Type B pancreatic cell (in vitro differentiated cells): ENCODE measurements at places on chromosomes 2 and 18. TPM values are rescaled to one million over a fixed set of nuclear protein-coding genes. Genes with fewer than 3 reads are reported as not detected.

GRCh38 chr2:132937629-132938028 lies 267.6 kb upstream of the LYPD1 start:
- no peaks in the 10 kb centered on the region for H3K4me1 ChIP-seq
- H3K36me3 ChIP-seq, result no peaks in the 10 kb centered on the region
- H3K4me3 ChIP-seq, result no peak overlapping the region
- no peak overlapping the region for H3K27ac ChIP-seq
- peaks cover 5% of the 10 kb centered on the region for H3K27me3 ChIP-seq

The ANKRD36B gene
- 20.9 and 42.1 TPM in 2 replicates for total RNA-seq

- peaks cover 11% of the 10 kb centered on the region for H3K4me1 ChIP-seq
- DNase-seq, result no peak
- H3K4me3 ChIP-seq, result no peak overlapping the region
Measured at GRCh38 chr2:80258341-80258740, 46.2 kb downstream of the LRRTM1 start.

- peaks cover 12% of the 10 kb centered on the region for H3K27me3 ChIP-seq
- no peak overlapping the region for H3K4me3 ChIP-seq
Measured at GRCh38 chr2:56749152-56749752, 565.5 kb downstream of the CCDC85A start.

The TBR1 gene
- total RNA-seq, result 1.1 TPM in 1 of 2 replicates, not detected in the other

The GREB1L gene
- total RNA-seq, result 3.6 and 6.5 TPM in 2 replicates
